ENCODE measurements at places on chromosomes 3 and 15.

GRCh38 chr15:41640985-41641384, 19.2 kb upstream of the MGA start:
- no peak for DNase-seq

- no peak for DNase-seq
These were observed 753 bp downstream of the INAFM2 start for GRCh38 chr15:40323953-40324937.

GRCh38 chr3:155069729-155070128, 10.4 kb upstream of the MME start:
- DNase-seq, result no peak

GRCh38 chr15:37246065-37246464, 145.7 kb upstream of the MEIS2 start:
- DNase-seq, result no peak

Data from stimulated activated CD8-positive, alpha-beta memory T cell treated with anti-CD3 and anti-CD28 coated beads, Interleukin-2, amount 100 ng/mL, for 1 hour (primary cell).